Mononuclear cell (primary cell): ENCODE measurements at places on chromosomes 1 and 21. TPM values are rescaled to one million over a fixed set of nuclear protein-coding genes. Genes with fewer than 3 reads are reported as not detected.

Gene ELAPOR1
- 5.6 TPM for total RNA-seq

Gene PLA2G2F
- total RNA-seq = not detected

Gene PTPRU
- 0.52 TPM for total RNA-seq

Gene ADORA1
- not detected for total RNA-seq

Gene CELA3A
- not detected for total RNA-seq
